ENCODE measurements at places on chromosomes 7 and 10. TPM values are rescaled to one million over a fixed set of nuclear protein-coding genes. Genes with fewer than 3 reads are reported as not detected.

DNA sequence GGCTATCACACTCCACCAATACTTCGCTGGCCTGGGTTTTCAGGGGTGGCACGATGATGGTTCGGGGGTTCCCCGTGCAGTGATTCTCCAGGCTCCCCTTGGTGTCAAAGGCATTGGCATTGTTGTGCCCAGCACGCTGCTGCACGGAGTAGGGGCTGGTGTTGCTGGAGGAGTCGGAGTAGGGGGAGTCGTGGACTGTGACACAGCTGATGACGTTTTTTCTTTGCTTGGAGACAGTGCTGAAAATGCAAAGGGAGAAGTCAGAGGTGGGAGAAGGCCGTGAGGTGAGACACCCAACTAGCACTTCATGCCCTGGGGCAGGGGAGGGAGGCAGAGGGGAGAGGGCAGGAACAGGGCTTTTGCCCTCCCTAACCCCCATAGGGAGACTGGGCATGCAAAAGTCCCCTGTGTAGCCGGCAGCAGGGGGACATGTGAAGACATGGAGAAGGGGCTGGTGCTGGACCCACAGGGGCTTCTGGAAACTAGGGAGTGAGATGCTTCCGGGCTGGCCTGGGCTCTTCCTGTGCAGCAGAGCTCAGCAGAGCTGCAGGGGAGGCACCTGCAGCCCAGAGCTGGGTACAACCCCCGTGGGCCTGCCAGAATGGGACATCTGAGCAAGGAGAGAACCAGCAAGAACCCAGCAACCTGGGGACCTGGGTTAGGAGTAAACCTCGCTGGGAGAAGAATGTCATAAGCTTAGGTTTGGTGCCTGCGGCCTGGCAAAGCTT, 60.5 kb downstream of the CLEC2L start:
- no peak for DNase-seq
- peaks cover 4% of the 10 kb centered on the region for H3K27me3 ChIP-seq
- no peak overlapping the region for H3K4me3 ChIP-seq
- peaks cover 6% of the 10 kb centered on the region for H3K36me3 ChIP-seq

GRCh38 chr7:1169409-1170368, 9.7 kb upstream of the ZFAND2A start:
- H3K27me3 ChIP-seq: no peaks in the 10 kb centered on the region
- no peak overlapping the region for H3K27ac ChIP-seq
- no peaks in the 10 kb centered on the region for H3K36me3 ChIP-seq
- DNase-seq: peak; percentile 94
- peak overlapping the region; percentile 61 for H3K4me3 ChIP-seq

GRCh38 chr7:98840096-98840495, 29.7 kb downstream of the TMEM130 start:
- no peak overlapping the region for H3K27ac ChIP-seq
- H3K4me1 ChIP-seq: peaks cover 10% of the 10 kb centered on the region
- peak; percentile 31 for DNase-seq
- H3K27me3 ChIP-seq: peaks cover 13% of the 10 kb centered on the region

GRCh38 chr7:128934361-128935341, 3.1 kb upstream of the IRF5 start:
- H3K4me3 ChIP-seq: no peak overlapping the region
- H3K4me1 ChIP-seq: peaks cover 7% of the 10 kb centered on the region
- H3K27me3 ChIP-seq: peaks cover 11% of the 10 kb centered on the region
- DNase-seq: no peak

- no peaks in the 10 kb centered on the region for H3K4me1 ChIP-seq
- H3K4me3 ChIP-seq: no peak overlapping the region
- no peaks in the 10 kb centered on the region for H3K27me3 ChIP-seq
- H3K27ac ChIP-seq: no peak overlapping the region
Observed at GRCh38 chr10:89159761-89160160, 47.4 kb downstream of the CH25H start.

GRCh38 chr7:80284855-80285254, 150.2 kb downstream of the GNAI1 start:
- H3K36me3 ChIP-seq: no peaks in the 10 kb centered on the region
- H3K4me1 ChIP-seq: peaks cover 9% of the 10 kb centered on the region
- DNase-seq: no peak
- no peak overlapping the region for H3K4me3 ChIP-seq

DNA sequence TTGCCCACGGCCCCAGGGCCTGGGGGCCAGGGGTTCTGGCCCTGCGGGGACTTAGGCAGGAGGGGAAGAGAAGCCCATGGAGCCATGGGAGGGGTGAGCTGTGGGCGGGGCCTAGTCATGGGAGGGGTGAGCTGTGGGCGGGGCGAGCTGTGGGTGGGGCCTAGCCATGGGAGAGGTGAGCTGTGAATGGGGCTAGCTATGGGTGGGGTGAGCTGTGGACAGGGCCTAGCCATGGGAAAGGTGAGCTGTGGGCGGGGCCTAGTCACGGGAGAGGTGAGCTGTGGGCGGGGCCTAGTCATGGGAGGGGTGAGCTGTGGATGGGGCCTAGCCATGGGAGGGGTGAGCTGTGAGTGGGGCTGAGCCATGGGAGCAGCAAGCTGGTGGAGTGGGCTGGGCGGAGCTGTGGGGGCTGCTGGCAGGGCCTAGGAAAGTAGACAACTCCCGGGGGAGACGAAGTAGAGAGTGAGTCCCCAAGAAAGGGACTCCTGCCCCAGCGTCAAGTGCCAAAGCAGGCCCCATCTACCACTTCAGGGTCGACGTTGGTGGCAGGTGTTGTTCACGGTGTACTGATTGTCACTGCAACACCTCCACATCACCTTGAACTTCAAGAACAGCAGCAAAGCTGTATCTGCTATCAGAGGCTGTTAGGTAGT, 19.2 kb upstream of the TTYH3 start:
- DNase-seq: no peak
- H3K36me3 ChIP-seq: no peaks in the 10 kb centered on the region
- no peak overlapping the region for H3K27ac ChIP-seq
- no peak overlapping the region for H3K4me3 ChIP-seq
- peaks cover 6% of the 10 kb centered on the region for H3K27me3 ChIP-seq

- no peaks in the 10 kb centered on the region for H3K36me3 ChIP-seq
- no peak overlapping the region for H3K27ac ChIP-seq
- DNase-seq: no peak
- no peak overlapping the region for H3K4me3 ChIP-seq
Observed at GRCh38 chr7:46781901-46782439, 799.9 kb downstream of the TNS3 start.

DNA sequence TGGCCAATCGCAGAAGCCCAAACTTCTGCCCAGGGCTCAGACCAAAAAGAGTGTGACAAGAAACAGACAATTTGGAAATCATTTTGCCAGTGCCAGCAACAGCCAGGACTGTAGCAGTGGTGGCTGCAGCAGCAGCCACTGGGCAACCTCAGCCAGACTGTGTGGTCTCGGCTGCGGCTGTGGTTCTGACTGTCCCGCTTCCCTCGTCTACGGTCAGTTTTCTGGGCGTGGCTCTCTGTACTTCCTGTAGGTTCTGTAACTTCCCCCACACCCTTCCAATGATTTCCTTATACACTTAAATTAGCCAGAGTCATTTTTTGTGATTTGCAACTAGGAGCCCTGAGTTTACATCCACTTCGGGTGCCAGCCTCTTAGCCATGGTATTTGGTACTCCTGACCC, 39.9 kb downstream of the CYTH3 start:
- no peak overlapping the region for H3K27ac ChIP-seq
- H3K36me3 ChIP-seq: peaks cover 6% of the 10 kb centered on the region
- H3K4me1 ChIP-seq: peaks cover 26% of the 10 kb centered on the region
- H3K4me3 ChIP-seq: no peak overlapping the region
- H3K27me3 ChIP-seq: peaks cover 2% of the 10 kb centered on the region
- DNase-seq: no peak

DNA sequence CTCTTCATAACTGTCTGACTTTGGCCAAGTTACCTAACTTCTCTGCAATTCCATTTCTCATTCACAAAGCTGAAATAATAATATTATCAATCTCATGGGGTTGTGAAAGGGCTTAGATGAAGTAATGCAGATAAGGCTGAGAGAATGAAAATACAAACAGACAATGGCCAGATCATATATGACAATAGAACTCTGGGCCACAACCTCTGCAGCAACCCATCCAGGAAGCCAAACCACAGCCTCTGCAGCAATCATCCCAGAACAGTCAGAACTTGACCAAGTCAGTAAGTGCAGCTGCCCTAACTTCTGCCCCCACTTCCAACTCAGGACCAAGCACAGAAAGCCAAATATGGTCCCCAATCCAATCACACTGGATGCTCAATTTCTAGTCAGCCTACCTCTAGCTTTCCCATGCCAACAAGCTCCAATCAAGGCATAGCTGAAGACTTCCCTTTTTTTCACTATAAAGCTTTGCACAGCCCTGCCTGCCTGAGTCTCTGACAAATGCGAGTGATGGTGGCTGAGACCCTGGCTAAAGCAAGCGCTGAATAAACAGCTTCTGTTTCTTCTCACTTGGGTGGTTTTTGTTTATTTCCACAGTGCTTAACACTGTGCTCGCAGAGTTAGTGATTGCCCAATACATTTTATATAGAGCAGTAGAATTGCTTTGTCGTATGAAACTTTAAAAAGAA, 34.8 kb upstream of the TNPO3 start:
- H3K4me3 ChIP-seq: no peak overlapping the region
- no peaks in the 10 kb centered on the region for H3K4me1 ChIP-seq
- H3K27ac ChIP-seq: no peak overlapping the region
- peaks cover 2% of the 10 kb centered on the region for H3K27me3 ChIP-seq
- H3K36me3 ChIP-seq: no peaks in the 10 kb centered on the region

- peak overlapping the region; percentile 96 for H3K4me3 ChIP-seq
- peaks cover 2% of the 10 kb centered on the region for H3K4me1 ChIP-seq
- no peak overlapping the region for H3K27ac ChIP-seq
- no peaks in the 10 kb centered on the region for H3K36me3 ChIP-seq
- H3K27me3 ChIP-seq: peaks cover 5% of the 10 kb centered on the region
Observed at GRCh38 chr7:96075510-96076349, 246.2 kb downstream of the SLC25A13 start.

DNA sequence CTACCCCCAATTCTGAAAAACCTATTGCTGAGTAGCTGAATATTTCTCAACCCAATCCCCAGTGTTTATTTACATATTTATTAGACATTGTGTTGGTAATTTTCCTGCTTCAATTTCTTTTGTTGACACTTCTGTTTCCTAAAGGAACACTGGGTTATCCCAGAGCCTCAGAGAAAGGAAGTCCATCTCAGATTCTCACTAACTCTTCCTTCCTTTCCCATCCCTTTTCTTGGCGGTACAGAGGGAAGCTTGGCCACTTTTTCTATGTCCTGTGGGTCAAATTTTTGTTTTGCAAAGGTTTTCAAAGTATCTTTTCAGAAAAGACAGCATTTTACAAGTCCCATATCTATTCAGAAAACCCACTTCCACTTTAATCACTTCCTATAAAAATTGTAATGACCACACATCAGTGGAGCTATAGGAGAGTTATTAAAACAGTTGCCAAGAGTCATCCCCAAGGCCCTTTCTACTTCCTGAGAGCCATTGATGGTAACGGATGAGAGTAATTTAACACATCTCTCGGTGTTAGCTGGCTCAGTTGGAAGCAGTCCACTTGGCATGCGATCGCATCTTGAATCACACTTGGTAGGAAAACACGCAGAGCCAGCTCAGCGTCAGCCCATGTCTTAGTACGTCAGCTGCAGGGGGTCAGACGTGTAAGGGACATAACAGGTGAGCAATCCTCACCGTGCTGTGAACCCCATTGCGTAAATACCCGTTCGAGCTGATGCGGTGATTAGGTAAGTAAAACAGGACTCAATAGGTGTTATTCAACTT, 231.1 kb upstream of the ADARB2 start:
- H3K4me1 ChIP-seq: no peaks in the 10 kb centered on the region
- no peak overlapping the region for H3K4me3 ChIP-seq
- H3K36me3 ChIP-seq: peaks cover 6% of the 10 kb centered on the region
- peaks cover 2% of the 10 kb centered on the region for H3K27me3 ChIP-seq

DNA sequence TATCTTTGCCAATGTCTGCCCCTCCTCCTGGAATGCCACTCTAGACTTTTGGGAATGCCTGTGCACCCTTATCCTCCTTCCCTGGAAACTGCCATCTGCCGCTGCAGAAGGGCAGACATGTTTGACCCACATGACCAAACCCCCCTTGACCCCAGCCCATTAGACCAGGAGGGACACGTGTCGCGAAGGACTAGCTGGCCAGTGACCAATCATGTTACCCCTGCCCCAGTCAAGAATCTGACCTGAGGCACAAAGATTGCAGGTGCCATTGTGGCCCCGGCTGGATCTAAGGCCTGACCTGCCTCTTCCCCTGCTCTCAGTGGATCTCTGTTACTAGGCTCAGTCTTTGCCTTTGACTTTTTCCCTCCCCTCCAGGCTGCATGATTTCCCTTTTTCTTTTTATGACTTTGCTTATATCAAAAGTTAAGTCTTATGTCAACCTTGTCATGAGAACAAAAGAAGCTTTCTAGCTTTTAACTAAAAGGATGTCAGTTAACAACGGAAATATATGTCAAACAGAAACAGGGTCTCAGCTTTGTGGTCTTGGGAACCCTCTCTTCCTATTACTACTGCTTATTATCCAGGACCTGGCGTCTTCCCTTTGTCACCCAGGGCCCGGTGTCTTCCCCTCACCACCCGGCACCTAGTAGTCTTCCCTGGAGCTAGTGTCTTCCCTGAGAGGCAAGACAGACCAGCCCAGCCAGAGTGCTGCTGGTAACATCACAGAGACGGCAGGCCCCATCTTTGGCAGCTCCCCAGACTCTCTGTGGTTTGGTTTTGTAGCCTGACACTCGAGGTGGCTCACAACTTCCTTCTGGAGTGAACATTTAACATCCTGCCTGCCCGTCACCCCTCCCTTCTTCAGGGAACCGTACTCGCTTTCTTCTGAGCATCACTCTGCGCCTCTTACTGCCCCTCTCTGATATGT, 24.4 kb upstream of the PPIF start:
- peaks cover 18% of the 10 kb centered on the region for H3K27me3 ChIP-seq
- H3K4me3 ChIP-seq: no peak overlapping the region
- peaks cover 10% of the 10 kb centered on the region for H3K36me3 ChIP-seq
- peaks cover 8% of the 10 kb centered on the region for H3K4me1 ChIP-seq
- DNase-seq: no peak

DNA sequence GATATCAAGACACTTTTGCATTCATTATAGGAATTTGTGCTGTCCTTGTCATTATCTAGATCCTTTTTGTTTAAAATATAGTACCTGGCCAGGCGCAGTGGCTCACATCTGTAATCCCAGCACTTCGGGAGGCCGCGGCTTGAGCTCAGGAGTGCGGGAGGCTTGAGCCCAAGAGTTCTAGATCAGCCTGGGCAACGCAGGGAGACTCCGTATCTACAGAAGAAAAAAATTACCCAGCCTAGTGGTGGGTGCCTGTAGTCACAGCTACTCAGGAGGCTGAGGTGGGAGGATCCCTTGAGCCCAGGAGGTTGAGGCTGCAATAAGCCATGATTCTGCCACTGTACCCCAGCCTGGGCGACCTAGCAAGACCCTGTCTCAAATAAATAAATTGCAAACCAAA, 621 bp upstream of the MORN4 start:
- H3K36me3 ChIP-seq: no peaks in the 10 kb centered on the region
- peaks cover 2% of the 10 kb centered on the region for H3K4me1 ChIP-seq
- DNase-seq: no peak
- peak overlapping the region; percentile 100 for H3K4me3 ChIP-seq

The FOXP2 gene
- 72.1 TPM for total RNA-seq

The FZD1 gene
- total RNA-seq: 4.9 TPM

The ZFYVE27 gene
- total RNA-seq: 48.5 TPM

The IDI2 gene
- total RNA-seq: not detected

The APBB1IP gene
- total RNA-seq: not detected

The MEOX2 gene
- 0.39 TPM for total RNA-seq

The ATOH7 gene
- 0.86 TPM for total RNA-seq

Data from glutamatergic neuron (in vitro differentiated cells).